Umbilical cord (tissue), 2 donors: ENCODE measurements at places on chromosomes 1 and 21.

GRCh38 chr1:160309571-160309970 is 24.6 kb upstream of the PEX19 start:
- no peak for DNase-seq

- DNase-seq, result peak; percentile 65
Observed at GRCh38 chr1:240691909-240692705, 80.2 kb upstream of the GREM2 start.

DNA sequence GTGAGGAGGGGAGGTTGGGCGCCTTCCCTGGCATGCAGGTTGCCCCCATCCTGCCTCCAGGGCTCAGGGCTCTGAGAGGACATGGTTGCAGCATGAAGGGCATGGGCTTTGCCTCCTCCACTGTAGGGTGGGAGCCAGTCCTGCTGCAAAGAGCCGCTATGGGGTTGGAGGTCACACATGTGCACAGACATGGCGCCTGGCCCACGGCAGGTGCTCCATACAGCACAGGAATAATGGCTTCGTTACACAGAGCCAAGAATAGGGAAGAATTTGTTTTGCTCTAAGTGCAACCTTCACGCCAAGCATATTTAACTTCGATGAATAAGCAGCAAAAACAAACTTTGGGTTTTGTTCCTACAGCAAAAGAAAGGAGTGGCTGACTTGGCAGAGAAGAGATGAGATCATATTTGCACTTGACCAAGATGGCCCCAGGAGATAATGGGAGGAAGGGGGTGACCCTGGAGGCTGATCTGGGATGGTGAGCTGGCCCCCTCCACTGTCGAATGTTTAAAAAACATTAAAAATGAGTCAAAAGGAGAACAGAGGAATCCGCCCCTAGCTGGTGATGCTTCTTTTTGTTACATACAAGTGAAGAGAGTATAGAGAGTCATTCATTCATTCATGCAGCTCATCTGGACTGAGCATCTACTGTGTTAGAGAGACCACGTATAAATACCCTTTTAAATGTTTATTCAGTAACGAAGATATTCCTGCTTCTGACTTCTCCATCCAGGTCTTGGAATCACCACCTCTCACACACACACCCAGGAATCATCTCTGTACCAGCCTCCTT is 12.4 kb upstream of the C2CD2 start:
- DNase-seq, result no peak

DNA sequence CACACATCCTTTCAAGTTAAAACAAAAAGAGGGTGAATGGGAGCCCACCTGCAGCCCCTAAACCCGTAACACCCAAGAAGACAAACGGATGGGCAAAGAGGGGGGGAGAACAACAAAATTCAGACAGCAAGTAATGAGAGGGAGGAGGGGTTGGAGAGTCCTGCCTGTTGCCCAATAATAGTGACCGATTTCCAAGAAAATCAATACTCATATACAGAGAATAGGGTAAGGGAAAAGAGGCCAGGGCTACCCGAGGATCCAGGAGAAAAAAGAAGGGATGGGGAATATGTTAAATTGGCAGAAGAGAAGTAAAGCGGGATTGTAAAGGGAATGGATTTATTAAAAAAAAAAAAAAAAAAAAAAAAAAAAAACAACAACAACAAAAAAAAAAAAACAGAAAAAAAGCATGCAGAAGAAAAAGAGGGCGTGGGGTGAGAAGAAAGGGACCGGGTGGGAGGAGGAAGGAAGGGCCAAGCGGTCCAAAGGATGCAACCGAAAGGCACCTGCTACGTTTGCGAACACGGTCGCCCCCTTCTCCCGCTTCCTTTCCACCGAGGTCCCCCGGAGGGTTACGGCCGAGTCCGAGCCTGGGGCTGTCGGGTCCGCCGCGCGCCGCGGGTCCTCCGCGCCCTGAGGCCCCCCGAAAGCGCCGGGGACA is 930 bp downstream of the SLC30A10 start:
- no peak for DNase-seq

DNA sequence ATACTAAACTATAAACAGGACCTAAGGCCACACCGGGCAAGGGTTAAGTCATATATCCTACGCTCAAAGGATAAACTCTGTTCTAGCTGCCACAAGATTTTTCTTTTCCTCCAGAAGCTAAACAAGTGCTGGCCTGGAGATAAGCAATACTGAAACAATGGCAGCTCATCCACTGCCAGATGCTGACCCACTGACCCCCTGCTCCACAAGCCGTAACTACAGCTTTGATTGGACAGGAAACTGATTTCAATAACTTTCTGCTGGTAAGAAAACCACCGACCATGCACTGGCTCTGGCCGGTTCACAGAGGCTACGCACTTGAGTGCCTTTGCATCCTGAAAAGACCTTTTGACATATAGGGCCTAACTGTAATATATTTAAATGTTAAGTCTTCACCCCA is 51.3 kb upstream of the PLA2G2C start:
- DNase-seq, result peak; percentile 7

- DNase-seq, result no peak
Observed at GRCh38 chr1:5311634-5312292, 657.4 kb downstream of the AJAP1 start.

DNA sequence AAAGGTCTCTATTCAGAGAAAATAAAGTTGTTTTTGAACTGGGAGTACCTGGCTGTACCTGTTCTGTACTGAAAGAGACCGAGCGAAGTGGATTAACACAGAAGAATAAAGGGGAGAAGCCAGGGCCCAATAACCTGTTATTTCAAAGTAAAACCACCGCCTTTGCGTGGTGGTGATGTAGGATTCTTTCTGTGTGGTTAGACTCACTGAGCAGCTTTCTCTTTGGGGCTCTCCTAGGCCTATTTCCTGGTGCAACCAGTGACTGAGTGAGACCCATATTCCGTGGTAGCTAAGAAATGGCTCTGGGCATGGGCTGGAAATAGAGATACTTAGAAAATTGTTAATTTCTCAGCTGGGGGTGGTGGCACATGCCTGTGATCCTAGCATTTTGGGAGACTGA is 99.9 kb downstream of the XCL2 start:
- DNase-seq, result no peak

DNA sequence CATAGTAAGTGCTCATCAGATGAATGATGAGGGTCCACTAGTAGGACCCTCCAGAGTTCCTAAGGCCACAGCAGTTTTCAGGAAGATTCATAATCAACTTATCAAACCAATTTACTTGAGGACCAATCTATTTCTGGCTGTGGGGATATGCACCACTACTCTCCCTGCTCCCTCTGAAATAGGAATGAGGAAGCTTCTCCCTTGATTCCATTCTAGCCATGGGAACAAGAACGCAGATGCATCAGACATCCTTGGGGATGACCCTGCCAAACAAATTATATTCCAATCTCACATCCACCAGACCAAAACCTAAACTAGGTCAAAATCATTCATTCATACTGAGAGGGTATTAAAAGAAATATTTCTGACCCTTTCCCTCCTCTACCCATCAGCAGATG is 31.5 kb downstream of the JAK1 start:
- no peak for DNase-seq

DNA sequence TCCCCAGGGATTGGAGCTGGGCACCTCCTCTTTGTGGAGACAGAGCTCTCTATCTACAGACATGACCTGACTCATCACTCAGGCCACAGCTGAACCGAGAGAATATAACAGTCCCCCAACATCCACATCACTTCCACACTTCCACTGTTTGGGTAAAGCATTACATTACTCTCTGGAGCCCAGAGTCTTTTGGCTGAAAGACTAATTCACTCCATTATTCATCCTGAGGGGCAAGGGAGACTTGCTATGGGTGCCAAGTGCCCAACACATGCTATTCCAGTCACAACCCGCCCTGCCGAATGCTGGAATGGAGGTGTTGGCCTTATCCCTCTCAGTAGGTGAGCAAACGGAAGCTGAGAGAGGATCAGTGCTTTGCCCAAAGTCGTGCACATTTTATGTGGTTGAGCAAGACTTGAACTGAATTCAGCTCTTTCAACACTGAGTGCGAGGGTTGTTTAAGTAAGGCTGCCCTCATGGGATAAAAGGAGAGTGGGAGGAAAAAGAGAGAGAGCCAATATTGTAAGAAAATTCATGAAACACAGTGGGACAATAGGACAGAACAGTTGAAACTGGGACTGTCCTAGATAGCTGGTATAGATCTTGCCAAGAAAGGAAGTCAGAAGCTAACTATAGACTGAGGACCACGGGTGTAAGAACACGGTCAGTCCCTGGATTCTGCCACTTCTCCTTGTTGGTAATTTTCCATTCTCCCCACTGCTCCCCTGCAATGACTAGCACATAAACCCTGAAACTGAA is 13.5 kb upstream of the CHI3L1 start:
- peak; percentile 63 for DNase-seq

- DNase-seq, result peak; percentile 90
Observed at GRCh38 chr1:72283307-72284083, 1.2 kb upstream of the NEGR1 start.

- no peak for DNase-seq
Observed at GRCh38 chr1:32773764-32774463, 43.2 kb downstream of the YARS1 start.

DNA sequence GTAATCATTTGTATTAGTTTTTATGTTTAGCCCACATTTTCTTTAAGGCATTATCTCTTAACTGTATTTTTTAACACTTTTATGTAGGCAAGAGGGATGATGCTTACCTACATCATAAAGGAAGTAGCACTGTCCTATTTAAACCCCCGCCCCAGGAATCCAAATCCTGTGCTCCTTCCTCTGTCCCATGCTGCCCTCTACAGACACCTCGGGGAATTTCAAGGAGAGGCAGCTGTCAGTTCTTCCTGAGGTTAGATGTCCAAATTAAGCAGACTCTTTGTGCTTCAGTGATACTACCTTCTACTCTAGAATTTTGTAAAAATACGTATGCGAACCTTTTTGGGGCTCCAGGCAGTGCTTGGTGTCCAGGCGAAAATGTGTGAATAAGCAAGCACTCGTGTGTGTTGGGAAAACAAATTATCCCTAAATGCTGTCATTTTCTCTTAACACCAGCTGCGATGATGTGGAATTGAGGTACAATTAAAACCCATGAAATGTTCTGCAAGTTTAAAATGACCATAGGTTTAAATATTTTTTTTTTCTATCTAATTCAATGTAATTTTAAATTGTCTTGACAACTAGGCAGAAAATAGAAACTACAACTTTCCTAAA is 19.2 kb downstream of the CRCT1 start:
- DNase-seq, result no peak

DNA sequence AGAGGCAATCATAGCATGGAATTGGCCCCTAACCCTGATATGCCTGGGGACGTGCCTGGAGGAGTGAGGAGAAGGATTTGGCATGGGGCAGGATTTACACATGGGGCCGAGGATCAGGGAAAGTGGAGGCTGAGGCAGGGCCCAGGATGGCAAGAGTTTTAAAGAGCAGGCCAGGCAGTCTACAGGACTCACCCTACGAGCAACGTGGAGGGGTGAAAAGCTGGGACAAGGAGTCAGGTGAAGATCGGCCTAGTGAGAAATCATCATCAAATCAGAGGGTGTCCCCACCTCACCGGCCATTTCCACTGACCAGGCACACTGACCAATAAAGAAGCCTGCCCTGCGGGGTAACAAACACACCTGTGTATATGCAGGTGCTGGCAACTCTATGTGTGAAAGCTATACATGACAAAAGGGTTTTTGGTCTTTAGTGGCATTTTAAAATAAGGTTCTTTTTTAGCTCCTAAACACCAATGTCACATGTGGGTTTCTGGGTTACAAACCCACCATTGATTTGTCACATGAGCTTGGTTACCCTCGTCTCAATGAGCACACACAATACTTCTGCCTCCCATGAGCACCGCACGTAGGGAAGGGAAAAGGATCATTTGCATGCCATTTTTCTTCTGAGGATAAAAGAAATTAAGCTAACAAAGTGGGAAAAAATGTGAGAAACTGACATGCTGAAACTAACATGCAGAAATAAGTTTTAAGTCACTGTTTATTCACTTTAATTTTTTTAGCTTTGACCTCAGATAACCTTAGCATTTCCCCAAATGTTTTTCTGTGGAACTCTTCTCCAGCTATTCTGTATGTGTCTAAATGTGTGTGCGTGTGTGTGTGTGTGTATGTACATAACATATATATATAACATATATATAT is 168.1 kb upstream of the EDN2 start:
- no peak for DNase-seq

GRCh38 chr1:106717591-106717990 is 338.9 kb upstream of the PRMT6 start:
- DNase-seq, result no peak

GRCh38 chr1:58804853-58805565 is 21.2 kb upstream of the JUN start:
- no peak for DNase-seq

DNA sequence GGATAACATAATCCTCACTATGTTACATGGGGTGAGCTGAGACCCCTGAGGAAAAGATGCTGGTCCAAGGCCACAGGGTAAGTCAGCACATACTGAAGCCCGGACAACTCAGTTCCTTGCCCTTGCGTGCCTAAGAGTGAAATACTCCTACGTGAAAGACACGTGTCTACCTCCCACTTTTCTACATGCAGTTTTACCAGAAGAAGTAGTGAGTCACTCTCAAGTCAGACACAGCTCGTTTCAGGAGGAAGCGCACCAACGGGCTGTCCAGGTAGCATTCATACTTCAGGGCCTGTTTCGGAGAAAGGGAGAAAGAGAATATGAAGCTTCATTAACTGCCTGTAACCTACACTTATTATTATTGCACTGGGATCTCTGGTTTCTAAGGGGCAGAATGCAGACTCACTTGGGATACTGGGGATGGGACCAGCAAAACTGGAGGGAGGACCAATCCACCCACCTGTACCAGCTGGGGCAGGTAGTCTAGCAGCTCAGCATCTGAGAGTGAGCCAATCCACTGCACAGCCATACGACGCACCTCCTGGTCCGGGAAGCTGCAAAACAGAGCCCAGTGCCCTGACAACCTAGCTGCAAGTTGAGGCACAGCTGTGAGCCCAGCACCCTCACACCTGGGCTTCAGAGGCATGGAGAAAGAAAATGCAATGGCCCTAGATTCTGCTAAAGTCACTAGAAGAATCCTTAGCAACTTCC is 32.4 kb upstream of the PPP1R15B start:
- DNase-seq, result no peak
